ENCODE measurements at places on chromosomes 1 and 21. TPM values are rescaled to one million over a fixed set of nuclear protein-coding genes. Genes with fewer than 3 reads are reported as not detected.

GRCh38 chr1:184691719-184692324, 62.8 kb downstream of the EDEM3 start:
- no peak overlapping the region for H3K4me3 ChIP-seq
- no peak overlapping the region for H3K27ac ChIP-seq
- H3K36me3 ChIP-seq, result no peaks in the 10 kb centered on the region

DNA sequence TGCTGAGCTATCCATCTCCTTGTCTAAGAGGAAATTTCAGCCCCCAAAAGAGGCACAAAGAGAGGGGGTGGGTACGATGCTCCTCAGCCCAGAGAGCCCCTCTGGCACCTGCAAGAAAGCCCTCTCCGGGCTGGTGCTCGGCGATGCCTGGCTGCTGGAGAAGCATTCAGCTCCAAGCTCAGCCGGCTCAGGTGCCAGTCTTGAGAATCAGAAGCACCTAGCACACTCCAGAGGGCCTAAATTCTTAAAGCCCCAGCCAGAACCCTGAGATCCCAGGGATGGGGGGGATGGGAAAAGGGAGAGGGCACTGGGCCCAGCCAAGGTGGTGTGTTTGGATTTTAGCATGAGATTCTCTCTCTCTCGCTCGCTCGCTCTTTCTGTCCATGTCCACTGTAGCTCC, 2.9 kb downstream of the GRIK3 start:
- H3K36me3 ChIP-seq, result no peaks in the 10 kb centered on the region
- no peak for DNase-seq
- no peaks in the 10 kb centered on the region for H3K4me1 ChIP-seq
- H3K27me3 ChIP-seq, result peaks cover 33% of the 10 kb centered on the region
- H3K27ac ChIP-seq, result no peak overlapping the region

DNA sequence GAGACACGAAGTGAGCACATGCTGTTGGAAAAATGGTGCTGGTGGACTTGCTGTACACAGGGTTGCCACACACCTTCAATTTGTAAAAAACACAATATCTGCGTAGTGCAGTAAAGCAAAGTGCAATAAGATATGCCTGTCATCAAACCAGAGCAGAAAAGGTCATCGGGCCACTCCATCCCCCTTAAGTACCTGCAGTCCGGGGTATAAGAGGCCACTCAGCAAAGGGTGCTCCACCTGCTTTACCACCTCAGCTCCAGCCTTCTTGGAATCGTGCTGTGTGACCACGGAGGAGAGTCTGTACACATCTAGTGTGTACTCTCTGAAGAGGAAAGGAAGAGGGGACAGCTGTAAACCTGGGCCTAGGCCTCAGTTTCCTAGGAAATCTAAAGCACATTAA, 10.9 kb downstream of the YARS1 start:
- 0 out of 2 replicates have a peak, but pooled peaks cover 4% of the 10 kb centered on the region for H3K4me1 ChIP-seq
- no peak overlapping the region for H3K27ac ChIP-seq
- no peak for DNase-seq
- peaks cover 69% of the 10 kb centered on the region for H3K36me3 ChIP-seq
- H3K4me3 ChIP-seq, result no peak overlapping the region
- no peaks in the 10 kb centered on the region for H3K27me3 ChIP-seq

DNA sequence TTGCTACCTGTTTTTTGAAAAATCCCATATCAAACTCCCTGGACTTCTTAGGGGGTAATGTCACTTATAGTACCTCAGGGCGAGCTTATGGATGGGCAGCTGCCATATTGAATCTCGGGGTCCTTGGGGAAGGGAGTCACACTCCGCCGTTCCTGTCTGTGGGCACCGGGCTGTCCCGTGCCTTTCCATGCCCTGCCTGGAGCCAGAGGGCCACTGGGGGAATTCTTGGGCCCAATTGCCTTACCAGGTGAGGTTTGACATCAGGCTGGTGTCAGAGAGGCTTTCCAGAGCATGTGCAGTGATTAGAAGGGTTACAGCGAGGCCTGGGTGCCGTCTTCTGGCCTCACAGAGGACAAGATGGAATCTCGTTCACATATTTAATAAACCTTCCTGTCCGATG, 28.8 kb downstream of the QSOX1 start:
- peaks cover 13% of the 10 kb centered on the region for H3K36me3 ChIP-seq
- DNase-seq, result no peak
- no peaks in the 10 kb centered on the region for H3K4me1 ChIP-seq

GRCh38 chr1:158506369-158506987, 34.5 kb downstream of the OR10R2 start:
- no peak overlapping the region for H3K4me3 ChIP-seq
- H3K27me3 ChIP-seq, result no peaks in the 10 kb centered on the region
- no peak overlapping the region for H3K27ac ChIP-seq
- DNase-seq, result no peak

The CYP4A22 gene
- total RNA-seq, result not detected

The WNT3A gene
- 0.53 TPM for total RNA-seq

All from PC-9 (cell line).